Hypothalamus (tissue), 51 donors: ENCODE measurements at places on chromosomes 11 and 22.

DNA sequence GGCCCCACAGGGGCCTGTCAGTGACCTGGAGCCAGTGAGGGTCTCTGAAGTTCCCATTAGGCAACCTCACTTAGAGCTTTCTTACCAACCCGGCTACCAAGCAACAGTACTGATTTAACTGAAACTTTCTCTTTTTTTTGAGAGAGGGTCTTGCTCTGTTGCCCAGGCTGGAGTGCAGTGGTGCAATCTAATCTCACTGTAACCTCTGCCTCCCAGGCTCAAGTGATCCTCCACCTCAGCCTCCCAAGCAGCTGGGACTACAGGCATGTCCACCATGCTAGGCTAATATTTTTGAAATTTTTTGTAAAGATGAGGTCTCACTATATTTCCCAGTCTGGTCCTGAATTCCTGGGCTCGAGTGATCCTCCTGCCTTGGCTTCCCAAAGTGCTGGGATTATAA lies 42.5 kb downstream of the ARFGAP3 start:
- no peak for DNase-seq

GRCh38 chr11:77379253-77379652 lies 77.8 kb upstream of the GDPD4 start:
- DNase-seq = no peak

DNA sequence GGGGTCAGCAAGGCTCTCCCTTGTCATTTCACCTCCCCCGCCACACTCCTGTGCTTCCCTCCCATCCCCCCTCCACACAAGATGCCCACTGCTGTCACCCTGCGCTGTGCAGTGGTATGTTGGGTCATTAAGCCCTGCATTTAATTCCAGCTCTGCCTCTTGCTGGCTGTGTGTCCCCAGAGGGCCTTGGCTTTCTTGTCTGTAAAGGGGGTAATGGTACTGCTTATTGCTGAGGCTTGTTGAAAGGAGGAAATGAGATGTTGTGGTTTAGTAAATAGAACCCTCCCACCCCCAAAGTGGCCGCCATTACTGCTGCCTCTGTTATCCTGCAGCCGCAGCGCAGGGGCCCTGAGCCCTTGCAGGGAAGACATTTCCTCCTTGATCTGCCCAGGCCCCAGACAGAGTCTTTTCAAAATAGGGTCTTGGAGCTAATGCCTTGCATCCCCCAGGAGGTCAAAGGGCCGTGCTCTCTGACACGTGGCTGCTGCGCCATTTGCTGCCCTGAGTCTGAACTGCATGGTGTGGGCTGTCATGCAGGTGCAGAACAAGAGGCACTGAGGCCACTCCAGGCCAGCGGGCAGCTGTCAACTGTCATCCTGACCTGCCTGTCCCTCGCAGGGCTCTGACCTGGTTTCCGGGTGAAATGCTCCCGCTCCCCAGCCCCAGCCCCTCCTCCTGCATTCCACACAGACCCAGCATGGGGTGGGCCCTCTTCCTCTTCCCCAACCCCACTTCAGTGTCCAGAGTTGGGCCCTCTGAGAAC lies 18.7 kb downstream of the PVALB start:
- no peak for DNase-seq

DNA sequence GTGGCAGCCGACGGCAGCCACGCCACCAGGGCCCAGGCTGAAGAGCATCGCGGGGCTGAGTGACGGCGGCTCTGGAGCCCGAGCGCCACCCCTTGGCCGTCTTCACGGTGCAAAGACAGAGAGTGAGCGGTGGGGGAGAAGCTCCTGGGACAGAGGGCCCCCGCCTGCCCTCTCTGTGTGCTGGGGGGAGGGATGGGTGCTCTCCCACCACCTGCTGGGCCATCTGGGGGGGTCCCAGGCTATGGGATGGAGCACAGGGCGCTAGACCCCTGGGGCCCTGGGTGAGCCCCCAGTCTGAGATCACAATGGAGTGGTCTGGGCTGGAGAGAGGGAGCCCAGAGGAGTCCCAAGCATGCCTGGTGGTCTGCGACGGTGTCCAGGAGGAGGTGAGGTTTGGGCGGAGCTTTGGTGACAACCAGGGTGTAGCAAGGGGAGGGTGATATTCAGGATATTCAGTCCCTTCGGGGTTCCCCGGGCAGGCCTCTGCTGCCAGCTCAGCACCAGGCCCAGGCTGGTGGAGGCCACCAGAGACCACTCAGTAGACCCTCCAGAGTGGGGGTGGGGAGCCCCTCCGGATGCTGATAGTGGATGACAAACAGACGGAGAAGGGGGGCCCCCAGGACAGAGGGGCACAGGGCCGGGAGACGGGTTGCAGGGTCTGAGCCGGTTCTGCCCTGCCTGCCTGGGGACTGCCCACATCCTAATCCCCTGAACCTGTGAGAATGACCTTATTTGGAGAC lies 78.1 kb upstream of the PRR5 start:
- no peak for DNase-seq

DNA sequence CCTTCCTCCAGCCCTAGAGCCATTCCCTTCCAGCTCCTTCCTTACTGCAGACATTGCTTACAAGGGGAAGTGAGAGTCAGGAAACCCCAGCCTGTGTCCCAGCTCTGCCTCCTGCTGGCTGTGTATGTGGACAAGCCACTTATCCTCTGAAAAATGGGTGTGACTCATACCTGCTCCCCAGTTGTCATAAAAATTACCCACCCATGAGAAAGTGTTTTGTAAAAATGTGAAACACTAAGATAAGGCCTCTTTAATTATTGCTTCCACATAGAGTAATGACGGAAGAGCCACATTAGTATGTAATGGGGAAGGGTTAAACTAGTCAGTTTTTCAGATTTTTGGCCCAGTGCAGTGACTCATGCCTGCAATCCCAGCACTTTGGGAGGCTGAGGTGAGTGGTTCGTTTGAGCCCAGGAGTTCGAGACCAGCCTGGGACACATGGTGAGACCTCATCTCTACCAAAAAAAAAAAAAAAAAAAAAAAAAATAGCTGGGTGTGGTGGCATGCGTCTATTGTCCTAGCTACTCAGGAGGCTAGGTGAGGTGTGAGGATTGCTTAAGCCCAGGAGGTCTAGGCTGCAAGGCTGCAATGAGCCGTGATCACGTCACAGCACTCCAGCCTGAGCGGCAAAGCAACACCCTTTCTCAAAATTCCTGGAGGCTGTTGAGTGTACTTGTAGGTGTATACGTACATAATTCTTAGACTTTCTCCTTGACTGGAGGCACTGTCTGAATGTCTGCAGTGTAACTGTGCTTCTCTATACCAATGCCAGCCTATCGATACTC lies 84.9 kb downstream of the CTTN start:
- DNase-seq = no peak

DNA sequence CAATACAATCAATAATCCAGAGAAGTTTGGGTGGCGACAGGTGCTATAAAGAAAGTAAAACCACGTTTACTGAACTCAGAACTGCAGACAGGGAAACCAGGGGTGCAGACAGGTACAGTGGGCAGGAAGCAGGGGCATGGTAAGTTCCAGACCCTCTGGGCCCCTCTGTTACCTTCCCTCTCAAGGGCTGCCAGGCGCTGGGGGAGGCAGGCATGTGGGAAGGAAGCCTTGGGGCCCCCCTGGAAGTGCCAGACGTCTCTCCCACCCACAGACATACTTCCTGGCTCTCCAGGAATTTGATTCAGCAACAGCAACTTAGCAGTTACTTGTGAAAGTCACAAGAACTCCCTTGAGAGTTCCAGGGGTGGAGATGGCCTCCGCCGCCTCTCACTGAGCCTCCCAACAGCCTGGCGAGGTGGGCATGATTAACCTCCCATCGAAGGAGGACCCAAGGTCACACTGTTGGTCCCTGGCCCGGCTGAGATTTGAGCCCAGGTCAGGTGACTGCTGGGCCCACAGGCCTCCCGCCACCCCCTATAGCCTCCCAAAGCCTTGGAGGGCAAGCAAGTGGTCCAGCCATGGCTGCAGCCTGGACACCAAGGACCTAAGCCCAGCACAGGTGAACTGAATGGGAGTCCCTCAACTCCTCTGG lies 14.1 kb upstream of the TSKU start:
- no peak for DNase-seq

DNA sequence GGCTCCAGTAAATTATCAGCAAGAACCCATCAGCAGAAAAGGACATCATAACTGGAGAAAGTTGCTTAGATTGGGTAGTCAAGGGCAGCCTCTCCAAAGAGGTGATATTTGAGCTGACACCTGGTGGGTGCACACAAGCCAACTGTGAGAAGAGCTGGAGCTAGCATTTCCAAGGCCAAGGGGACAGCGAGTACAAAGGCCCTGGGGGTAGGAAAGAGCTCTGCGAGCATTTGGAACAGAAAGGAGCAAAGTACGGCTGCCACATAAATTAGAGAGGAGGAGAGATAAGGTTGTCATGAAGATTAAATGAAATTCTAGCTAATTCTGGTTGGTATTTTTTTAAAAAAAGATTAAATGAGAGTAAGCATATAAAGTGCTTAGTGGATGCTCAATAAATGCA lies 21.7 kb upstream of the SMCO4 start:
- DNase-seq = no peak

- DNase-seq = no peak
Observed at GRCh38 chr11:76269247-76269646, 62.9 kb upstream of the WNT11 start.

DNA sequence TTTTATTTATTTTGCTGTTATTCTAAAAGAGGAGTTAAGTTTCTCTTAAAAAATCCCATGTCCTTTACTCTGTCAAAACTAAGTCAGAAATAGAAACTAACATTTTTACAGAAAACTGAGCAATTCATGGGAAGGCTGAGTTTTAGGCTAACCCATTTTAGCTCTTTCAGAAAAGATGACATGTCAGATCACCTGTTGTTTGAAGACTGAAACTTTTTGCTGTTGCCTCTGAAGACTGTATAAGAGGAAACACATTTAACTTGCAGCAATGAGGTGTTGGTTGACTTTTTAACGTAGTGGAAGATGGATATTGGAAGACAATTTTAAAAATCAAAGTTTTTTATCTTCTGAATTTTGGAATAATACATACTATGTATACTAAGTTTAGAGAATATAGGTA lies 115.4 kb downstream of the METTL15 start:
- no peak for DNase-seq

DNA sequence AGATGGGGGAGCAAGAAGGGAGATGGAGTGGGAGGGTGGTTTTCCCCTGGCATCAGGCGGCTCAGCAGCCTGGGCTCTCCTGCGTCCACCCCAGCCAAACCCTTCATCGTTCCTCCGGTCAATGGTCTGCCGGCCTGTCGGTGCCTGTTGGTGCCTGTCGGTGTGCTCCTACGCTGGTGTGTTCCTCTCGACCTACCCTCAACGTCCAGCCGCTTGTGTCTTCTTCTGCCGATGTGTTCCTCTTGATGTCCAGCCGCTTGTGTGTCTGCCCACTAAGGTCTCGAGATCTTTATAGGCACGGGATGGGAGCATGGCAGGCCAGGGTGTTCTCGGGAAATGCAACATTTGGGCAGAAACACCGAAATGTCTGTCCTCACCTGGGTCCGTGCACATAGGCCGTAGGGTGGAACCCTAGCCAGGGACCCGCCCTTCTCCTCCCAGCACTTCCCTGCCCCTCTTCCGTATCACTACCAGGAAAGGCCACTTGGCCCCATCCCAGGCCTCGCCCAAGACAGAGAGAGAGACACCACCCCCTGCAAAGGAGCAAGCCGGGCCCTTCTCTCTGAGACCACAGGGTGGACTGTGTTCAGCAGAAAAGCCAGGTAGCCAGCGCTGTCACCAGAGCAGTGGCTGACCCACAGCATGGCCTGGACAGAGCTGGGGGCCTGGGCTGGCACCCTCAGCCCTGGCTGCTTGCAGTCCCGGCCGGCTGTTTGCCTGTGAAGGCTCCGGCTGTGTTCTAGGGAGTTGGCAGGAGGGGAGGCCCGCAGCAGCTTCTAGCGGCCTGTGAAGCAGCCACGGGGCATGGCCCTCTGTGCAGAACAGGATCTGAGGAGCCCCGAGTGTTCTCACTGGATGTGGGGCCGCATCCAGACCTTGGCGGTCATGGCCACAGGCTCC lies 61.6 kb upstream of the KCNQ1OT1 start:
- no peak for DNase-seq

DNA sequence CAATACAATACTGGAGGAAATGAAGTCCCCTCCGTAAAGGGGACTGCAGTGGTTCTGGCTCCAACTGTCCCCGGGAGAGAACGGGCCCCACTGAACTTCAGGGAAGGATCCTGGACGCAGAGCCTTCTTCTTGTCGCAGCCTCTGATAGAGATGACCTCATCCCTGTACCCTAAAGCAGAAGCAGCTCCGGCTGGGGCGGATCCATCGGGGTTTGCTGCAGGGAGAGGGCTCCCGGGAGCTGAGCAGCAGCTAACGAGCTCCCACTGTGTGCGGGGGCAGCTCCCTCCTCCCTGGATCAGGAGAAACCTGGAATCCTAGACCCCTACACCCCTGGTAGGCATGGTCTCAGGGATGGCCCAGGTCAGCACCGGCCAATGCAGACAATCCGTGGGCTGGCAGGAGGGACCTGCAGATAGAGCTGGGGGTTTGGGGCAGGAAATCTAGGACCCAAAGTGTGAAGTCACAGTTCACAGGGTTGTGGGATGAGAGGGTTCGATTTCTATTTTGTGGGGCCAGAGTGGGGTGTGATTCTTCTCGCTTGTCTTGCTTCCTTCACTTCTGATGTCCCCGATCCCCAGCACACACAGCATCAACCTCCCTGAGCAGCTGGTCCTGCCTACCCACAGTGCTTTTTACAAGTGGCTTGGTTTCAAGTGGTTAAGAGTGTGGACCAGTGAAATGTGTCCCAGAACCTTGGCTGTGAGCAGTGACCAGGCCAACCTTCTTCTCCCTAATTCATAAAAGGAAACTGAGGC lies 12.9 kb downstream of the KIAA0930 start:
- DNase-seq = peak; percentile 51

- no peak for DNase-seq
Observed at GRCh38 chr22:49368976-49369725, 458.5 kb downstream of the BRD1 start.

- DNase-seq = no peak
Observed at GRCh38 chr11:104259121-104259610, 95.2 kb upstream of the PDGFD start.

DNA sequence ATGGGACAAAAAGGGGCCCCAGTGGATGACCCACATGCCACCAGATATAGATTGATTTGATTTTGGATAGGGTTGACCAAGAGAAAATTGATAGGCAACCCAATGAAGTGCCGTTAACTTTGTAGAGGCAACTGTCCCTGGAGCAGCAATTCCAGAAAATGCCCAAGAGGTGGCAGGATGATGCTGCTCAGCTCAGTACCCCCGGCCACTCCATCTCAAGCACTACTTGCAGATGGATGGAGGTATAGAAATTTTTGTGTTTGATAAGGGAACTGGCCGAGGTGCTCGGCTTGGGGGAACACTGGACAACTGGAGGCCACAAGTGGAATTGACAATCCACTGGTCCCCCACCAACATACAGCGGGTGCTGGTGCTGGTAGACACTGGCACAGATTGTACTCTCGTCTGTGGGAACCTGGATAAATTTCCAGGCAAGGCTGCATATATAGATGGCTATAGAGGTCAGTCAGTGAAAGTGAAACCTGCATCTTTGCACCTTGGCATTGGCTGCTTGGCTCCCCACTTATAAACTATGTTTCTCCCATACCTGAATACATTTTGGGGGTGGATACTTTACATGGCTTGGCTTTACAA lies 86.3 kb downstream of the CCDC83 start:
- peak; percentile 66 for DNase-seq

DNA sequence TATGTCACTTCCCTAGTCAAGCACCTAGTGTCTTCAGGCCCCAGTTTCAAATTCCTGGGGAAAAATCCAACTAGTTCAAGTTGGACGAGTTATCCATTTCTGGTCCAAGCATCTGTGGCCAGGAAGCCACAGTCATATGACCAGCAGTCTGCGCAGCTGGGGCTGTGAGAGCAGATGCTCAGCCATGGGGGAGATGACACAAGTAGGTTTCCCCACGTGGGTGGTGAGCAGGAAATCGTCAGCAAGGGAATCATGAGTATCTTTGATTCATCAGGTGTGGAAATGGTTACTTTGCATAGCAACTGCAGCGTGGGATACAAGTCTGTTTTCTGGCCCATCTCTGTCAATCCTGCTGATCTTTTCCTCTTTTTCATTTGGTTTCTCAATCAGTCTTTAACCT lies 185.3 kb downstream of the C11orf91 start:
- no peak for DNase-seq
